ENCODE measurements at places on chromosomes 6 and 20. TPM values are rescaled to one million over a fixed set of nuclear protein-coding genes. Genes with fewer than 3 reads are reported as not detected.

Gene TNNC2
- 1.3 TPM for total RNA-seq

Gene KIF13A
- 52.2 TPM for total RNA-seq

Gene SLA2
- not detected for total RNA-seq

Gene FGD2
- total RNA-seq = 0.50 TPM

Gene MOG
- total RNA-seq = not detected

GRCh38 chr20:41446456-41446855, 79.8 kb upstream of the EMILIN3 start:
- H3K4me3 ChIP-seq = no peak overlapping the region
- no peaks in the 10 kb centered on the region for H3K4me1 ChIP-seq
- H3K36me3 ChIP-seq = peaks cover 20% of the 10 kb centered on the region
- H3K27me3 ChIP-seq = no peaks in the 10 kb centered on the region
- no peak overlapping the region for H3K27ac ChIP-seq

- no peak overlapping the region for H3K4me3 ChIP-seq
- DNase-seq = no peak
- H3K36me3 ChIP-seq = no peaks in the 10 kb centered on the region
- peaks cover 10% of the 10 kb centered on the region for H3K4me1 ChIP-seq
- H3K27ac ChIP-seq = no peak overlapping the region
Observed at GRCh38 chr20:46751856-46752255, 42.4 kb downstream of the SLC2A10 start.

DNA sequence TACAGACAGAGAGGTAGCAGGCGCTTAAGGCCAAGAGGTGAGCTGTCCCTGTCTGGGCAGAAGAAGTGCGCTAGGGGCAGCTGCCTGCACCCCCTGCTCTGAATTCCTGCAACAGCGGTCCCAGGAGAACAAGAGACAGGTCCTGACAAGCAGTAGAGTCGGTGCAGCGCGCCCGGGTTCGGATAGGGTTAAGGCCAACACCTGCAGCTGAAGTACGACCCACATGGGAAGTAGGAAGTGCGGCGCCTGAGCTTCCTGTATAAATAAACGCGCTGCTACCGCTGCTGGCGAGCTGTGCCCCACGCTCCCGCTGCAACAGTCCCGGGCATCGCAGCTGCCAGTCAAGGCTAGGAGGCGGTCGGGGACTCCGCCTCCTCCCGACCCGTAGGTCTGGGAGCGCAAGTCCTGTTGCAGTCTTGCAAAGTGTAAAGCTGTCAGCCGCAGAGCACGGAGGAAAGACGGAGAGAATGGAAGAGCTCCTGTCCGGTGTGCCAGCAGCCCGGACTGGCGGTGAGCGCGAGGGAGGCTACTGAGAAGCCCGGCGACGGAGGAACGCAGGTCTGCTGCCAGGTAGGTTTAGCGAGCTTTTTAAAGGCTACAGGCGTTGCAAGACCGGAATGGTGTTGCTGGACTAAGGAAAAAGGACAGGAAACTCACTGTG, at the start of gene RNF144B:
RNF144B (plus strand) TSS at position 290 of the 661 bp plus-strand sequence. CDS start 12,185 bp downstream, outside the sequence.
- H3K27ac ChIP-seq = peak within 1 kb of the TSS; percentile 76
- DNase-seq = peak; percentile 87
- no peaks in the 10 kb centered on the region for H3K36me3 ChIP-seq
- H3K4me3 ChIP-seq = peak within 1 kb of the TSS; percentile 80
- H3K4me1 ChIP-seq = peaks cover 39% of the 10 kb centered on the region
- H3K27me3 ChIP-seq = no peaks in the 10 kb centered on the region

- H3K4me1 ChIP-seq = peaks cover 7% of the 10 kb centered on the region
- no peaks in the 10 kb centered on the region for H3K36me3 ChIP-seq
Observed at GRCh38 chr6:3349388-3350251, 90.9 kb downstream of the PSMG4 start.

DNA sequence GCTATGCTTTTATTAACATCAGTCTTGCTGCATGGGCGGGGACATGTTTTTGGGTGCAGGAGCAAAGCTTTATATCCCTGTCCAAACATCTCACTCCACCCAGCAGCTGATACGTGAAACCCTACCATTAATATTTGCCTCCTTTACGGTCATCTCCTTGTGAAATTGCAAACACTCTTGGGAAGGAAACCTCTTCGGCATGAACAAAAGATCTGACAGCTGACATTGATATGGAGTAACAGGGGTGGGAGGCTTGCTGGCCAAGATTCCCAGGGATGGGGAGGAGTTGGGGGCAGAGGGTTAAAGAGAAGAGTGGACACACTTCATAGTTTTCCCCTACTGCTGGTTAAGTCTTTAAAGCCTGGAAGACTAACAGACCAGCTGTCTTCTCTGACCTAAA, 22.2 kb upstream of the VEGFA start:
- no peaks in the 10 kb centered on the region for H3K27me3 ChIP-seq
- no peak for DNase-seq
- no peak overlapping the region for H3K4me3 ChIP-seq
- H3K27ac ChIP-seq = no peak overlapping the region
- H3K36me3 ChIP-seq = no peaks in the 10 kb centered on the region

GRCh38 chr6:46940433-46941226, 18.9 kb upstream of the ADGRF5 start:
- peaks cover 52% of the 10 kb centered on the region for H3K4me1 ChIP-seq
- peak overlapping the region; percentile 39 for H3K27ac ChIP-seq
- DNase-seq = no peak

DNA sequence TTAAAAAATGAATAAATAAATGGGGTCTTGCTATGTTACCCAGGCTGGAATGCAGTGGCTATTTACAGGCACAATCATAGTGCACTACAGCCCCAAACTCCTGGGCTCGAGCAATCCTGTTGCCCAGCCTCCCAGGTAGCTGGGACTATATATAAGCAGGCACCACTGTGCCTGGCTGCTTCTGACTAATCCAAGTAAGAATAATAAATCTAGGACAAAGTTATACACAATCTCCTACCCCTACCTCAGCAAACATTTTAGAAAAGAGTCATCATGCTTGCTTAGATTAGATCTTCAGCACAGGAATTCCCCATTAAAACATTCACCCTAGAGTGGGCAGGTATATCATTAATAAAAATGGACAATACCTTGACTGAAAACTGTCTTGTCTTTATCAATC, 124.6 kb downstream of the REV3L start:
- H3K4me3 ChIP-seq = no peak overlapping the region
- H3K27ac ChIP-seq = no peak overlapping the region
- H3K27me3 ChIP-seq = no peaks in the 10 kb centered on the region

GRCh38 chr20:37994512-37994911, 38.7 kb downstream of the TTI1 start:
- H3K4me3 ChIP-seq = no peak overlapping the region
- no peaks in the 10 kb centered on the region for H3K27me3 ChIP-seq
- H3K36me3 ChIP-seq = peaks cover 9% of the 10 kb centered on the region

GRCh38 chr20:36644032-36644705, 1.8 kb downstream of the SLA2 start:
- no peaks in the 10 kb centered on the region for H3K27me3 ChIP-seq
- no peak overlapping the region for H3K4me3 ChIP-seq
- no peak overlapping the region for H3K27ac ChIP-seq

GRCh38 chr6:75243333-75244062, at the start of gene COX7A2:
COX7A2 (minus strand) TSS chr6:75243801; CDS start chr6:75243734, 67 bp downstream.
- H3K27me3 ChIP-seq = no peaks in the 10 kb centered on the region
- DNase-seq = peak; percentile 84
- peak within 1 kb of the TSS; percentile 82 for H3K27ac ChIP-seq
- peaks cover 17% of the 10 kb centered on the region for H3K36me3 ChIP-seq
- peak within 1 kb of the TSS; percentile 84 for H3K4me3 ChIP-seq

GRCh38 chr20:4060856-4061695, 45.7 kb upstream of the RNF24 start:
- no peaks in the 10 kb centered on the region for H3K27me3 ChIP-seq
- H3K4me3 ChIP-seq = no peak overlapping the region
- no peaks in the 10 kb centered on the region for H3K36me3 ChIP-seq
- H3K27ac ChIP-seq = no peak overlapping the region
- no peak for DNase-seq

- H3K27ac ChIP-seq = no peak overlapping the region
- H3K27me3 ChIP-seq = peaks cover 23% of the 10 kb centered on the region
- H3K4me3 ChIP-seq = no peak overlapping the region
Observed at GRCh38 chr20:42589976-42590639, 599.6 kb downstream of the PTPRT start.

DNA sequence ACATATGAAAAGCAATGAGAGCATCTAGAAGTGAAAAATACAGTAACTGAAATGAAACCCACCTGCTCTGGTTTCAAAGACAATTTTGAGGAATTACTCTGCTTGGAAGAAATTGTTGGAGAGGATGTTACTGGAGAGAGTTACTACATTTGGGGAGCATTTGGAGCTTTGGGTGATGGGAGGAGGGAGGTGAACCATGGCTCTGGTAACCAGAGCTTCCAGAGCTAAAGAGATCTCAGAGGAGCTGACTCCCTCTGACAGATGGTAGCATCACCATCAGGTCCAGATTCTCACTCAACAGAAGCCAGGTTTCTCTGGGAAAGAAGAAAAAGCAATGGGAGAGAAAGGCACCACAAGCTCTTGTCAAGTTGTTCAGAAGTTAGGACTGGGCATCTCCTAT, 42.2 kb upstream of the SMAP1 start:
- no peak for DNase-seq
- no peak overlapping the region for H3K27ac ChIP-seq
- H3K36me3 ChIP-seq = no peaks in the 10 kb centered on the region
- no peak overlapping the region for H3K4me3 ChIP-seq

DNA sequence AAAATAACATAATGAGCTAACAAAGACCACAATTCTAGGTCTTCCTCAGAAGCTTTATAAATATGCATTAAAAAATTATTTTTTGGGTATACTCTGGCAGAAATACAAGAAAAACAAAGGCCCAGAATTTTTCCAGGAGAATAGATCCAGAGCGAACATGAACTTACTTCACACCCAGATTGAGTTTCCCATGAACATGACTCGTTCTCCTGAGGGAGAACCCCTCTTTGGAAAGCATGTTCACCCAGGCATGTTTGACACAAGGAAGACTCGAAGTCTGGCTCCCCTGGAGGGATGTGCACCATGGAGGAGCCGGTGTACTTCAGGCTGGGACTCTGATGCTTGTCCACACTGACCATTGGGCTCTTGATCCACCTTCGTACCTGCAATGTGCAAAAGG, 56.1 kb downstream of the SGK1 start:
- H3K27me3 ChIP-seq = no peaks in the 10 kb centered on the region
- DNase-seq = no peak
- H3K4me3 ChIP-seq = no peak overlapping the region
- H3K36me3 ChIP-seq = no peaks in the 10 kb centered on the region

DNA sequence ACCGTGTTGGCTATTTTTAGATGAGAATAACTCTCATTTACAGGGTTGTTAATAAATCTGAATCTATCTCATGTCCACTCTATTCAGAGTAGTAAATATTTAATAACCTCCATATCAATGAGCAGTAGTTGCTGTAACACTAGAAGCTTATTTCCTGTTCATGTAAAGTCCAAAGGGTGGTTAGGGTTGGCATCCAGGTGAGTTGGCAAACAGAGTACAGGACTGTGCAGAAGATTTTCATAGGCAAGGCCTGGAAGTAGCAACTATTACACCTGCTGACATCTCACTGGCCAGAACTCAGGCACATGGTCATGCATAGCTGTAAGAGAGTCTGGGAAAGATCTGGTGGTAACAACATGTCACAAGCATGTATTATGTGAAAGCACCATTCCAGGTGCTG, 147.5 kb downstream of the PHF3 start:
- 0 out of 2 replicates have a peak, but pooled peaks cover 3% of the 10 kb centered on the region for H3K4me1 ChIP-seq
- no peaks in the 10 kb centered on the region for H3K36me3 ChIP-seq
- no peak for DNase-seq
- H3K27ac ChIP-seq = no peak overlapping the region
- H3K4me3 ChIP-seq = no peak overlapping the region
- H3K27me3 ChIP-seq = no peaks in the 10 kb centered on the region

- no peak overlapping the region for H3K27ac ChIP-seq
- no peaks in the 10 kb centered on the region for H3K4me1 ChIP-seq
- DNase-seq = no peak
- no peak overlapping the region for H3K4me3 ChIP-seq
- peaks cover 4% of the 10 kb centered on the region for H3K27me3 ChIP-seq
- no peaks in the 10 kb centered on the region for H3K36me3 ChIP-seq
Observed at GRCh38 chr6:39979461-39980328, 45.4 kb upstream of the MOCS1 start.

DNA sequence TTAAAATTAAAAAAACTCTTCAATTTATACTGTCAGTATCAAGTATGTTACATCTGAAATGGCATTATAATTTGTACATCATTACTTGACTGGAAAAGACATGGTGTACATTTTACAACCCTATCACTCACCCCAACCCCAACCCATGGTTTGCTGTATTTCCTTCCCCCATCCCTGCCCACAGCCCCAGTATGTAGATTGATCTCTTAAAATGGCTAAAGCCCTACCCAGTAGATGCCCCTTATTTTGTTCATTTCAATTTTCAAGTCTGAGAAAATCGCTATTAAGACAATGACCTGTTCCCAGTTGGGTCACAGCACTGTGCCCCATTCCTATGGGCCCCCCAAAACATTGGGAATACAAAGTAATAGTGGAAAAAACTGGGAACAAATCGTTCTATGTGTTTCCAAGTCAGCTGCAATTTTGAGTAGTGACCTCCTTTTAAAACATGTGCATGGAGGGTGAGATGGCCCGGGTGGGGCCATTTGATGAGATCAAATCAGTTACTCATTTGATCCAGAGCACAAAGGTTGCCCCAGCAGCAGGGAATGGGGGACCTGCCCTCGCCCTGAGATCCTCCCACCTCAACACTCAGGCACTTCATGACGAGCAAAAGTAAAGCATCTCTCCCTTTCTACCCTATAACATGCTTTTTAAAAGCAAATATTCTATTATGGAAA, 13.3 kb downstream of the EZR start:
- H3K4me3 ChIP-seq = peak overlapping the region; percentile 86
- H3K36me3 ChIP-seq = peaks cover 85% of the 10 kb centered on the region
- DNase-seq = no peak
- H3K4me1 ChIP-seq = peaks cover 96% of the 10 kb centered on the region
- H3K27me3 ChIP-seq = no peaks in the 10 kb centered on the region

DNA sequence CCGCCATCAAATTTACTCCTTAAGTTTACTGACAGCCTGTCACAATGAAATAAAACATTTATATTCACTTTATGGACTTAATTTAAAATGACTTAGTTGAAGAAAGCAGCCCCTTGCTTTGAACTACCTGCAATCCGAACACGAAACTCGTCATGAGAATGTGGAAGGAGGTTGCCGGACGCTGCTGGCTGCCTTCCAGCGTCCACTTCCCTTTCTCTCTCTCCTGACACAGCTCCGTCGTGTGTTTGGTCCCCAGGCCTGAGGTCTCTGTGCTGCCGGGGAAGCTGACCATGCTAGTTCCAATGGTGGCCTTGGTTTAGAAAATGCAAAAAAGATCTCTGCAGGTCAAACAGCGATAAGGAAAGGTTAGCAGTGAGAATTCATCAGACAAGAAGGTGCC, 519.7 kb downstream of the CDH26 start:
- no peak for DNase-seq
- no peak overlapping the region for H3K27ac ChIP-seq
- H3K36me3 ChIP-seq = no peaks in the 10 kb centered on the region
- H3K27me3 ChIP-seq = peaks cover 98% of the 10 kb centered on the region
- no peaks in the 10 kb centered on the region for H3K4me1 ChIP-seq

GRCh38 chr20:61445741-61446140, 193.7 kb downstream of the CDH4 start:
- H3K27me3 ChIP-seq = peaks cover 57% of the 10 kb centered on the region
- no peak overlapping the region for H3K27ac ChIP-seq
- DNase-seq = no peak
- H3K36me3 ChIP-seq = no peaks in the 10 kb centered on the region
- H3K4me3 ChIP-seq = no peak overlapping the region

GRCh38 chr20:3107464-3108025, 23.0 kb upstream of the AVP start:
- no peak for DNase-seq
- no peaks in the 10 kb centered on the region for H3K27me3 ChIP-seq
- no peaks in the 10 kb centered on the region for H3K36me3 ChIP-seq
- H3K27ac ChIP-seq = no peak overlapping the region
- H3K4me1 ChIP-seq = peaks cover 10% of the 10 kb centered on the region
